Gastroesophageal sphincter (tissue), 4 donors: ENCODE measurements at places on chromosomes 16 and 17.

GRCh38 chr16:77788181-77789084 lies at the start of gene VAT1L:
Gene VAT1L, plus strand, starts transcription at chr16:77788564. Its CDS starts 119 bp downstream, at chr16:77788683.
- ATAC-seq = peak; percentile 53

- no peak for ATAC-seq
These were observed 27.3 kb upstream of the GSG1L start for GRCh38 chr16:28090646-28091377.

DNA sequence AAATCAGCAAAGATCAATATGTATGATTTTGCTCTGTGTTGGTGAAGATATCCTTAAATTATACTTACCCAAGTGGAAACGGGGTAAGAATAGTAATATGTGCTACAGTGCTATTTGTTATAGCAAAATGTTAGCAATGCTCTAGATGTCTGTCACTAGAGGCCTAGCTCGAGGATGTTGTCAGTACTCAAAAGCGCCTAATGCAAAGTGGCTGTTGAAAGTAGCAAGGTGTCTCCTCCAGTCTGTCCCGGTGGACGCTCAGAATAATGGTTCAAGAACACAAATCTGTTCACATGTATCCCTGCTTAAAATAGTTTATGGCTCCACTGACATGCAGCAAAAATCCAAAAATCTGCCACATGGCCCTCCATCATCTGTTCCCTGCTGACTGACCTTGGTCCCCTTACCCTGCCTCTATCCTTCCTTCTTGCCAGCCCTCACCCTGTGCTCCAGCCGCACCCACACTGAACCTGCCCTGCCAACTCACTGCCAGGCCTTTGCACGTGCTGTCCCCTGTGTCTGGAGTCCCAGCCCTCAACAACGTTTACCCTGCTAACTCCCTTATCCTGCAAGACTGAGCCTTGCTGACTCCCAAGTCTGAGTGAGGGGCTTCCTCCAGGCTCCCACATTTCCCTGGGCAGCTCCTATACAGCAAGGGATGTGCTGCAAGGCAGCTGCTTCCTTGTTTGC lies 9.6 kb upstream of the RNF112 start:
- ATAC-seq = no peak

GRCh38 chr16:10269632-10270031 lies 87.4 kb upstream of the GRIN2A start:
- ATAC-seq = no peak

DNA sequence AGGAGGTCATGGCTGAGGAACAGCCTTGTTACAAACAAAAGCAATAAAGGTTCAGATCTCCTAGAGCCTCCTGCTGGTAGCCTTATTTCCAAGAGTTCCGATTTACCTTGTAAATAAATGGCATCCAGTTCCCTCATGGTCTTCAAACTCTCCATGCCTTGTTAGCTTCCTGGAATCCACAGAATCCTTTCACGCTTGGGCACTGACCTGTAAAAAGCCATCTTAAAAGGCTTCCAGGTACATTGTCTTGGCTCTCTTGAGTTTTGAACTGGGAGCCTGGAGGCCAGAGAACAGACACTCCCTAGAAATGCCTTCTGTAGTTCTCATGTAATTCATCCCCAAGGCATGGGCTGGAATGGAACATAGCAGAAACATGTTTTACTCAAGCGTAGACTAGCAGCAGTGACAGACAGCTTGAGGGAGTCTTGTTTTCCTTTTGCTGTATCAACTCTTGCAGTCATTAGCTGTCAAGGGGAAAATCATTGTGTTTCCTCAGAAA lies 207.9 kb downstream of the SNX29 start:
- ATAC-seq = no peak

DNA sequence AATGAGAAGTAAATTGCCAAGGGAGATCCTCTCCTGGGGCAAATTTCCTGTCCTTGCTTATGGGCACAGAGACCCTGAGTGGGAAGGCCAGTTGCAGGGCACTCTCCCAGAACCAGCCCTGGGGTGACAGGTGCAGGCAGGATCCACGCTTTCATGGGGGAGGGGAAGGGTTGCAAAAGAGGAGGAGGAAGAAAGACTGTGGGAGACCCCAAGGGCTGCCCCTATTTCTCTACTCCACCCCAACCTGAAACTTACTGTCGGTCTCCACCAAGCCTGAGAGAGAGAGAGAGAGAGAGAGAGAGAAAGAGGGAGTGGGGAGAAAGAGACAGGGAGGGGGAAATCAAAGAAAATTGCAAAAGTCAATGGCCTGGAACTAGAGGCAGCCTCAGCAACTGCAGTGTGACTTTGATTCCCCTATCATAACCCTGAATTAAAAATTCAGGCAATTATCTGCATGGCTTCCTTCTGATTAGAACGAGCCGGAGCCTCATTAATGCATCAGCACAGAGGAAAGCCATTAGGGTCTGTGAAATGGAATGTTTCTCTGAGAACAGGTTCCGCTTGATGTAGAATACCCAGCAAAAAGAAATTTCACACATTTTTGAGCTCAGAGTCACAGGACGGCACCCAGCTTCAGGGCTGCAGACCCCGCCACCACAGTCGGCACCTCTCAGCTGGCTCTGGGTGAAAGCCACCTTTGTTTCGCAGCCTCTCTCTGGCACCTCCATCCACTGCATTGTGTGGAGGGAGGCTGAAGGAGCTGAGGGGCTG lies 45.1 kb upstream of the HNF1B start:
- no peak for ATAC-seq

DNA sequence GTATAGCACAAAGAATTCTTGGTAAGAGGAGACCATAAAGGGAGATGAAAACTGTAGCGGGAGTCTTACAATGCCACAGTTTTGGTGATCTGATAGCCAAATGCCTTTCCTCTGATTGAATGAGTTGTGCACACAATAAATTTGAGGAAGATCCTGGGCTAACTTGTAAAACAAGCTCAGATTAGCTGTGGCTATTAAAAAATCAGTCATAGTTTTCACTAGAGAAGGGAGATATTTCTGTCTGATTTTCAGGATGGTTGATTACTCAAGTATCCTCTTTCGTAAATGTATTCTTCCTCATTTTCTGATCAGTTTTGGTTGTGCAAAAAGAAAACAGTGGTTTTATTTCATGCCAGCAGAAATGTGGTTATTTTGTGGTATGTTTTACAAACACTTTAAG lies 9.1 kb upstream of the METTL9 start:
- ATAC-seq = no peak
